Mesothelial cell of epicardium (in vitro differentiated cells): ENCODE measurements at places on chromosomes 16 and 17.

DNA sequence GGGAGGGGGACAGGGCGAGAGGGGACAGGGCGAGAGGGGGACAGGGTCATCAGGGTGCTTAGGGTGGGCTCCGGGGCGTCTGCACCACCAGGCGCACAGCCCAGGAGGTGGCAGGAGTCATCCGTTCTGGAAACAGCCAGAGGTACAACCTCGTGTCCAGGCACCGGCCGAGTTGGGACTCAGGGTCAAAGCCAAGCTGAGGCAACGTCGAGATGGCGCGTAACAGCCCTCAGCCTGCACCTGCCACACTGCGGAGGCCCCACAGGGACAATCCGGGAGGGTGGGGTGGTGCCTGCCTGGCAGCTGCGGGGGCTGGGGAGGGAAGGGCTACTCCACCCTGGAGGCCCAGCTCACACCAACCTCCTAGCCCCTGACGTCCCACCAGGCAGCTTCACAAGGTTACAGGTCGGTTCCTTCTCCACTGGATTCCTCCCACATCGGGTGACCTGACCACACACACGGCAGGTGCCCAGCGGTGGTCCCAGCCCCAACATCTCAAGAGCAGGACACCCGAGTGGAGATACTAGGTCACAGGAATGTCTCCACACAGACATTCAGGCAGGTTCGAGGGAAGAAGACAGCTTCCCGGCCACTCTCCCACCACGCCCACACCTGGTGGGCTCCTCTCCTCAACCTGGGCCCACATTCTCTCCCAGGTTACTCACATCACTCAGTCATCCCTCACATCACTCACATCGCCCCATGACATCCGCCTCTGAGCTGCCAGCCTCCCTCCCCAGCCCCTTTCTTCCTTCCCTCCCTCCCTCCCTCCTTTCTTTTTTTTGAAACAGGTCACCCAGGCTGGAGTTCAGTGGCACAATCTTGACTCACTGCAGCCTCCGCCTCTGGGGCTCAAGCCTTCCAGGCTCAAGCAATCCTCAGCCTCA, 47.3 kb downstream of the RPH3AL start:
- no peaks in the 10 kb centered on the region for H3K27me3 ChIP-seq
- no peak for DNase-seq
- peak overlapping the region; percentile 42 for H3K4me3 ChIP-seq
- H3K36me3 ChIP-seq = no peaks in the 10 kb centered on the region
- H3K4me1 ChIP-seq = peaks cover 20% of the 10 kb centered on the region
- peak overlapping the region; percentile 67 for H3K27ac ChIP-seq

DNA sequence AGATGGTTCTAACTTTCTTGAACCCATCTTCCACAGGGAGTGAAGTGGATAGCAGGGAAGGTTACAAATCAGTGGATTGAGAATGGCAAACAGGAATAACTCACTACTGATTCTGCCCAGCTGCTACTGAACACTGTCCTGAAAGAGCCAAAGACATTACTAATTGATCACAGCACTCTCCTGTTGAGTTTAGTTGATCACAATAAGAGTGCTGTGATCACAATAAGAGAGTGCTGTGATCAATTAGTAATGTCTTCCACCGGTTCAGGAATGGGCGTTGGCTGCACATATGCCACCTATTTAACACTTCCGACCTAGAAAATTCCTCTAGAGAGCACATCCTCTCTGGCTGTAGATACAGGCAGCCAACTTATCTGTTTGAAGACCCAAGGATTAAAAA, 11.4 kb downstream of the CFAP97D1 start:
- no peak overlapping the region for H3K4me3 ChIP-seq
- no peak for DNase-seq
- H3K4me1 ChIP-seq = peaks cover 3% of the 10 kb centered on the region
- H3K27me3 ChIP-seq = peaks cover 25% of the 10 kb centered on the region
- H3K36me3 ChIP-seq = no peaks in the 10 kb centered on the region
- no peak overlapping the region for H3K27ac ChIP-seq

- no peak for DNase-seq
- peaks cover 29% of the 10 kb centered on the region for H3K36me3 ChIP-seq
- H3K27ac ChIP-seq = no peak overlapping the region
Observed at GRCh38 chr16:4837733-4838501, 9.2 kb downstream of the GLYR1 start.

DNA sequence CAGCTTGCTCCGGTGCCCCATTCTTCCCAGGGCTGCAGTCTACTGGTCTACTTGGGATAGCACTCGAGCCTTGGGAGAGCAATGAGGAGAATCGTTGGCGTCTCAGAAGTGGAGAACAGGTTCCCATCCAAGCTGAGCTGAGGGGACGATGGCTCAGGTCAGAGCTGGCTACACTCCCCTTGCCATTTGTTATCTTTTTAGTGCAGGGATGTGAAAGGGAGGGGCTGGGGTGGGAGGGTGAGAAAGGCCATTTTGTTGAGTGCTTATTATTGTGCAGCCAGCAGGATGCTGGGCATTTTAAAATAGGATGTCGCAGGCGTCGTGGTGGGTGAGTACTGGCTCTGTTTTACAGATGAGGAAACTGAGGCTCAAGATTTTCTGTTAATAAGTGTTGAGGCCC, 410.8 kb downstream of the SNX29 start:
- H3K27me3 ChIP-seq = no peaks in the 10 kb centered on the region
- no peaks in the 10 kb centered on the region for H3K36me3 ChIP-seq

DNA sequence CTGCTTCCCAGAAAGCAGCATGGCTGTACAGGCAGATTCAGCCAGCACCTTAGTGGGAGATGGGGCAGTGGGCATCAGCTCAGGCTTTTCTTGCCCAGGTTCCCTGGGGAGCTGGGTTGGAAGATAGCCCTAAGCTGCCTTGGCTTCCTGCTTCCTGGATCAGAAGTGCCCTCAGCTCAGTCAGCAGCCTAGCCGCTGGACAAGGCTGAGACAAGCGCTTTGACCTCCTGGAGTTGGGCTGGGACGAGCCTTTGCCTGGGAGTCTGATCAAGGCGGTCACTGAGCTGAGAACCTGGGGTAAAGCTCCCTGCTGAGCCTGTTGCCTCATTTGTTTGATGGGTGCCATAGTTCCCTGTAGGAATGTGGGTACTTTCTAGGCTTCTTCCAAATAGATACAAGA, 190.0 kb downstream of the RAB11FIP4 start:
- no peaks in the 10 kb centered on the region for H3K36me3 ChIP-seq
- peaks cover 10% of the 10 kb centered on the region for H3K4me1 ChIP-seq
- no peak for DNase-seq
- no peaks in the 10 kb centered on the region for H3K27me3 ChIP-seq

GRCh38 chr17:15238057-15238456, 27.1 kb downstream of the PMP22 start:
- peaks cover 2% of the 10 kb centered on the region for H3K4me1 ChIP-seq
- no peak for DNase-seq
- H3K36me3 ChIP-seq = peaks cover 6% of the 10 kb centered on the region
- H3K4me3 ChIP-seq = no peak overlapping the region
- H3K27me3 ChIP-seq = no peaks in the 10 kb centered on the region

GRCh38 chr17:78434455-78435329, 56.2 kb downstream of the PGS1 start:
- peaks cover 6% of the 10 kb centered on the region for H3K27me3 ChIP-seq
- no peak overlapping the region for H3K27ac ChIP-seq
- no peak for DNase-seq
- H3K4me3 ChIP-seq = no peak overlapping the region
- H3K36me3 ChIP-seq = peaks cover 5% of the 10 kb centered on the region
- H3K4me1 ChIP-seq = no peaks in the 10 kb centered on the region

DNA sequence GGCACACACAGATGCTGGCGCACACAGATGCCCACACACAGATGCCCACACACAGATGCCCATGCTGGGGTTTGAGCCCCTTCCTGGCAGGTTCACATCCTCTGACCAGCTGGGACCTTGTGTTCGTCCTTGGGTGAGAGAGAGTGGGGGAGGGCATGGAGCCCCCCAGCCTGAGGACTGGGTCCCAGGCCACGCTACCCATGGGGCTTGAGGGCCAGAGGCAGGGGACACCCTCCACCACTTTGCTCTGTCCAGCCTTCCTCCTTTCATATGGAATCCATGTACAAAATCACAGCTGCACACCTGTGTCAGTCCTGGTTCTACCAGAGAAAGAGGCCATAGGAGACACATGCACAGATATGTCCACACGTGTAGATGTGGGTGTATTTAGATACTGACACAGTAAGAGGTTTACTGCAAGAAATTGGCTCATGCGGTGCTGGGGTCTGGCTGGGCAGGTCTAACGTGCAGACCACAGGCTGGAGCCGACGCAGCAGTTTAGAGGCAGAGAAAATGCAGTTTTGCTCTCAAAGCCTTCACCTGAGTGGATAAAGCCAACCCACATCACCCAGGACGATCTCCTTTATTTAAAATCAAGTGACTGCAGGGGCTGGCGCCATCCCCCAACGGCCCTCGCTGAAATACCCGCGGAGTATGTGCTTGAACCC, 10.8 kb downstream of the SLC22A31 start:
- no peak overlapping the region for H3K4me3 ChIP-seq
- peaks cover 20% of the 10 kb centered on the region for H3K27me3 ChIP-seq
- H3K27ac ChIP-seq = no peak overlapping the region
- DNase-seq = peak; percentile 36
- no peaks in the 10 kb centered on the region for H3K36me3 ChIP-seq
- H3K4me1 ChIP-seq = no peaks in the 10 kb centered on the region

DNA sequence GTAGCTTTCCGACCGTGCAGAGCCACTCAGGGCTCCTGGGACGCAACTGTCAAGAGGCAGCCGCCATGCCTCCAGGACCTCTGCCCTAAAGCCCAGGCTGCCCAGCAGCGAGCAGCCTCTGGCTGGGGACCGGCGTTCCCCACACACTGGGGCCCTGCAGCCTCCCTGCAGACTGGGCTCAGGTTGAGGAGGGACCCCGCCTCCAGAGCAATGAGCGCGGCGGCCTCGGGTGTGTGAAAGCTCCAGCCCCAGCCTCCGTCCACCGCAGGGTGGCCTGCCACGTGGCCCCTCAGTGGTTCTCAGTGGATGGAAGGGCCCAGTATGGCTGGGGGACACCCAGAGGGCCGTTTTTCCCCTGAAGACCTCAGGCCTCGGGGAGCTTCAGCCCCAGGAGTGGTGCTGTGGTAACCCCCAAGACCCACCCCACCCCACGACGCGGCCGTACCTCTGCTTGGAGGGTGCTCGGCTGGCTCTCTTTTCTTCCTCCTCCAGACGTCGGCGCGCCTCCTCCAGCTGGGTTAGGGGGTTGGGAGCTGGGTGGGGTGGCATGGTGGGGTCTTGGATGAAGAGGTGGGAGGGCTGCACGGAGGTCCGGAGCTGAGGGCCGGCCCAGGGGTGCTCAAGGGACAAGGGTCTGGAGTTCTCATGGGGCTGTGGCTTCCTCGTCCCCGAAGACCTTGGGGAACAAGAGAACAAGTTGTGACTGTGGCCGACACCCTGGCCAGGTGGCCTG, 10.2 kb downstream of the PDIA2 start:
- no peaks in the 10 kb centered on the region for H3K4me1 ChIP-seq
- peaks cover 9% of the 10 kb centered on the region for H3K36me3 ChIP-seq
- H3K27ac ChIP-seq = no peak overlapping the region
- H3K27me3 ChIP-seq = no peaks in the 10 kb centered on the region
- no peak for DNase-seq

DNA sequence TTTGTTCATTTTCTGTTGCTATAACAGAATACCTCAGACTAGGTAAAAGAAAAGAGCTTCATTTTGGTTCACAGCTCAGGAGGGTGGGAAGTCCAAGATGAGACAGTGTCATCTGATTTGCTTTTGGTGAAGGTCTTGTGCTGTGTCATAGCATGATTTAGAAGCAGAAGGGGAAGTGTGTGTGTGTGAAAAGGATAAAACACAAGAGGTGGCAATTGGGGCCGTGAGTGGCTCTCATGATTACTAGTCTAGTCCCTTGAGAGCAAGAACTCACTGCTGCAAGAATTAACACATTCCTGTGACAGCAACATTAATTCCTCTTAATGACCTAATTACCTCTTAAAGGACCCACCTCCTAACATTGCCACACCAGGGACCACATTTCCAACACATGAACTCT, 8.3 kb downstream of the SLC35G3 start:
- no peak overlapping the region for H3K27ac ChIP-seq
- no peaks in the 10 kb centered on the region for H3K36me3 ChIP-seq
- no peaks in the 10 kb centered on the region for H3K4me1 ChIP-seq
- no peak overlapping the region for H3K4me3 ChIP-seq
- peaks cover 56% of the 10 kb centered on the region for H3K27me3 ChIP-seq

DNA sequence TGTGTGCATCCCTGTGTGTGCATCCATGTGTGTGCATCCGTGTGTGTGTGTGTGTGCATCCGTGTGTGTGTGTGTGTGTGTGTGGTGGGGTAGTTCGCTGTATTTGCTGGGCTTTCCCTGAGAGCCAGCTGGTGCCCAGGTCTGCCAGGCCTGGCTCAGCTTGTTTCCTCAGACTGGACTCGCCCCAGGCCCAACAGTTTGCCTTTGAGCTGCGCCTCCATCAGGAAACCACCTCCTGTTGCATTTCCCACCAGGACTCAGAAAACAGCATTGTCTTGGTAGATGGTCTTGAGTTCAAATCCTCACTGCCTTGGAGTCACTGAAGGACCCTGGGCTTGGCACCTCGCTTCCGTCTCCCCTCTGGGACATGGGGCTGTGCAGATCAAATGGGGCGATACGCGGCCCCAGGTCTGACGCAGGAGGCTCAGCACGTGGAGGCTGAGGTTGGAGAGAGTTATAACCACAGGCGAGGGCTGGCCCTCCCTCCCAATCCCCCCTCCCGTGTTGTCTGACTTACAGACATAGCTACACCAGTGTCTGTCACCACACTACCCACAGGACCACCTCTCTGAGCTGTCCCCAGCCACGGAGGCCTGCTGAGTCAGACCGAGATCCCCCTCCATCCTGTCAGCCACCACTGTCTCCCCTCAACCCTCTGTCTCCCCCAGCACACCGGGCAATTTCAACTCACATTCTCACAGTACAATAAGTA, 4.7 kb downstream of the ITGAE start:
- H3K27ac ChIP-seq = no peak overlapping the region
- H3K4me1 ChIP-seq = no peaks in the 10 kb centered on the region
- H3K36me3 ChIP-seq = no peaks in the 10 kb centered on the region
- no peaks in the 10 kb centered on the region for H3K27me3 ChIP-seq

DNA sequence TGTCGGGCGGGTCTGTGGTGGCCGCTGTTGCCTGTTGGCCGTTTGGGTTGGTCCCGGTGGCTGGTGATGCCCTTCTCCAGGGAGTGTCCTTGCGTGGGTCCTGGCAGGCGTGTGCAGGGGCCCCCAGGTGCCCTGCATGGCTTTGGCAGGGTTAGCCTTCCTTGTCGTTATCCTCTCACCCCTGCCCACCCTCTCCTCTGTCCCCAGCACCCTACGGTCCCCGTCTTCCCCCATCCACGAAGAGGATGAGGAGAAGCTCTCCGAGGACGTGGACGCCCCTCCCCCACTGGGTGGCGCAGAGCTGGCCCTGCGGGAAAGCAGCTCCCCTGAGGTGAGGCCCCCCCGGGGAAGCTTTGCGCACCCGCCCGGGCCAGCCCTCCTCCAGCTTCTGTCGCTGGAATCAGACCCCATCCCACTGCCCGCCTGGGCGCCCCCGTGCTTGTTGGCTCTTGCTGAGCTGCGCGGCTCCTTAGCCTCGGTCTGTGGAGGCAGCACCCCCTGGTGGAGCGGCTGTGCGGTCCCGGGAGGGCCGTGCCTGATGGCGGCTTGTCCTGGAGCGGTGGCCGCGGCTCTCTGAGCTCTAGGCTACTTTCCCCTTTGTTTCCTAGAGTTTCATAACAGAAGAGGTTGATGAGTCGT, 10.6 kb upstream of the NUDT16L1 start:
- H3K4me3 ChIP-seq = no peak overlapping the region
- peaks cover 28% of the 10 kb centered on the region for H3K4me1 ChIP-seq
- no peaks in the 10 kb centered on the region for H3K27me3 ChIP-seq
- peaks cover 8% of the 10 kb centered on the region for H3K36me3 ChIP-seq

GRCh38 chr16:30358990-30359870, 4.1 kb upstream of the CD2BP2 start:
- no peak for DNase-seq
- peaks cover 22% of the 10 kb centered on the region for H3K36me3 ChIP-seq
- H3K27ac ChIP-seq = no peak overlapping the region
- no peak overlapping the region for H3K4me3 ChIP-seq
- H3K4me1 ChIP-seq = peaks cover 12% of the 10 kb centered on the region
